ENCODE measurements at places on chromosomes 7 and 10.

DNA sequence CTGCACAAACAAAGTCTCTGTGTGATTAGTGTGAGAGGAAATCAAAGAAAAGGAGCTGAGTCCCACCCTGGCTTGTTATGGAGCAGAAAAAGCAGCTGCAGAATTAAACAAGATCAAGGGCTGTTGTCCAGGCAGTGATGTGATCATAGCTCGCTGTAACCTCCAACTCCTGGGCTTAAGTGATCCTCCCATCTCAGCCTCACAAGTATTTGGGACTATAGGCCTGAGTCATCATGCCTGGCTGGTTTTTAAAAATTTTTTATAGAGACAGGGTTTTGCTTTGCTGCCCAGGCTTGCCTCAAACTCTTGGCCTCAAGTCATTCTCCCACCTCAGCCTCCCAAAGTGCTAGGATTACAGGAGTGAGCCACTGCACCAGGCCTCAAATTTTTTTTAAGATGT is 88.9 kb downstream of the IPMK start:
- no peak for DNase-seq

DNA sequence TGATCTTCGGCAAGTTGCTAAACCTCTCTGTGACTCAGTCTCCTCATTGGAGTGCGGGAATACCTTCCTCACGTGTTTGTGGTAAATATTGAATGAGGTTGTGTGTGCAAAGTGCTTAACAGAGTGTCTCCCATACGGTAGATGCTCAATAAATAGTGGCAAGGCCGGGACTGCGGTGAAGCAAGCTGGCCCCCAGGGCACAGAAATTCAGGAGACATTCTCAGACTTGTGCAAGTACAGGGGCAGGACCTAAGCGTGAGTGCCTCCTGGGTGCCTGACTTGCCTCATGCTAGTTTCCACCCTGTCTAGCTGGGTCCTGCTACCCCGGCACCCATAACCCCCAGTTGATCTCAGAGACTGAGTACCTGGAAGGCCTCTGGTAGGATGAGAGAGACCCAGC is 97.8 kb downstream of the CDH23 start:
- no peak for DNase-seq

GRCh38 chr10:75432763-75433162 is 1.3 kb downstream of the LRMDA start:
- DNase-seq = no peak

DNA sequence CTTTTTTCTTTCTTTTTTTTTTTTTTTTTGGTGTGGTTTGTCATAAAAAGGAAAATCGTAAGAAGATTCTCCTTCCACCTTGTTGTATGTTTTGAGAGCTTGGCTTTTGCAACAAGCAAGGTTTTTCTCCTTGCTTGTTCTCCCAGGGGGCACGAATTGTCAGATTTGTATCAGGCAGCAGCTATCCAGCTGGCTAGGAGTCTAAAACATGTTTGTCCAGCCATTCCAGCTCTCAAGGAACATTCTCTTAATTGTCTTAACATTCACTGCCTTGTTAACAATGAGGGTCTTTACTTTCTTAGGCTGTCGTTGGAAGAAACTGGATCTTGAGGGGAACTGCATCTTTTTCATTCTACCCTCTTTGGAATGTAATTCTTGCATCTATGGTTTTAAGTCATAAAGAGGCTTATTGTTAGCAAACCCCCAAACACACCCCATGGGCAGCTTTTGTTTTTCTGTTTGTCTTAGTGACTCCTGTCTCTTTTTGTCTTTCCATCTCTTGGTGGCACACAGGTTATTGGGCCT is 14.6 kb downstream of the SHTN1 start:
- no peak for DNase-seq

DNA sequence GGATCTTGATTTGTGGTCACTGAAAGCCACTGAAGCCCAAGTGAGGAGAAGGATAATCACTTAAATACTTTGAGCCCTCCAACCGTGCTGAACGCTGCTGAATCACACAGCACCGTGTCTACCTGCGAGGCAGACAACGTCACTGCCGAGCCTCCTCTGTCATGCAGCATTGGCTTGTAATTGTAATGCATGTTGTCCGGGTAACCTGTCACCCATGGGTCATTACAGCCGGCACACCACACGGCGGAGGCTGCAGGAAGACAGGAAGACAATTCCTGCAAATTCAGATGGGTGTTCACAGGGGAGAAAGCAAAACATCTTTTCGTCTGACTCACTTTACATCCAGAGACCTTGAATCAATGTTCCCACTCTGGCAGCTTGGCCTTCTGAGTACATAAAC is 546.1 kb upstream of the FOXK1 start:
- DNase-seq = no peak

- DNase-seq = no peak
Observed at GRCh38 chr7:33061282-33061937, 1.2 kb downstream of the NT5C3A start.

DNA sequence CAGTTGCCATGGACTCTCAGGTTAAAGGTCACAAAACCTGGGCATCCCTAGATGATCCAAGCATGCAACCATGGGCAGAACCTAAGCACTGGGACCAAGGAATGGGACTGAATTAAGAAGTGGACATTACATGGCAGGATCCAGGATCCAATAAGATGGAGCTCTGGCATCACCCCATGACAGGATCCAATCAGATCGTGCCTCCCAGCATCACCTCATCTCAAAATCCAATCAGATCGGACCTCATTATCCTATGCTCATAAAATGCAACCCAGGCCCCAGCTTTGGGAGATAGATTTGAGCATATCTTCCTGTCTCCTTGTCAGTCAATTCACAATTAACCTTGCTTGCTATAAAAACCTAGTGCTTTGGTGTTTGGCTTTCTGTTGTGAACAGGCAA is 616.1 kb downstream of the PARD3 start:
- DNase-seq = no peak

- DNase-seq = no peak
Observed at GRCh38 chr7:38327637-38328036, 54.2 kb upstream of the TARP start.

DNA sequence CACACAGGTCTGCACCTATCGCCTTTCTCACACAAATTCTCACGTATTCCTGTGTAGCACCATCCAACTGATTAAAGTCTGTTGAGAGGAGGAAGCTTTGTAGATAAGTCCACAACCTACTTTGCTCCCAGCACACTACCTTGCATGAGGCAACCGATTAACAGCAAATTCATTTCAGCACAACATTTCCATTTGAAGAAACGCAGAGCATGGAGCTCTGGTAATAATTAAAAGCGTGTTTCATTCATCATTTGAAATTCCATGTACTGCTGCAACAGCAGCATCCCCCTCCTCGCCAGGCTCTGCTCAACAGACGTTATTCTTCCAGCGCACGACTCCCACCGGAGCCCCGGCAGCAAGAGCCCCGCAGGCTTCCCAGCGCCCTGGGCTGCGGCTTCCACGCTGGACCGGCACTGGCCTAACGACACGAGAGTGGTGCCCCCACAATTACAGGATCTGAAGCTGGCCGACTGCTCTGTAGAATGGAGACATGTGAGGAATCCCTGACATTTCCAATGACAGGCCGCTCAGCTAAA is 118.8 kb downstream of the DIP2C start:
- DNase-seq = no peak

DNA sequence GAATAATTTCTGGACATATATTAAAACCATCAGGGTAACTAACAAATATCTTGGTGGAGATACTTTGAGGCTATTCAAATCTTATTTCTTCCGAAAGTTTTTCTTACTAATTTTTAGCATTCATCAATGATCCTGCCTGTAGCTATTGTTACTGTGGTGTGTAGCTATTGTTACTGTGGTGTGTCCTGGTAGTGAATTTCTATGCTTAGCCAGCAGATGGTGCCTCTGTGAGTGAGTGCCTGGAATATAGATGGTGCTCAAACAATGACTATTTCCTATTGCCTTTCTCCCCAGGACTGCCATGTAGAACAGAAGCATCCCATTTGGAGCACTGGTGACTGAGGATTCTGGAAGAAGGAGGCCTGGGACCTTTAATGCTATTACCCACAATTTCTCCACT is 245.7 kb downstream of the CCSER2 start:
- DNase-seq = no peak

DNA sequence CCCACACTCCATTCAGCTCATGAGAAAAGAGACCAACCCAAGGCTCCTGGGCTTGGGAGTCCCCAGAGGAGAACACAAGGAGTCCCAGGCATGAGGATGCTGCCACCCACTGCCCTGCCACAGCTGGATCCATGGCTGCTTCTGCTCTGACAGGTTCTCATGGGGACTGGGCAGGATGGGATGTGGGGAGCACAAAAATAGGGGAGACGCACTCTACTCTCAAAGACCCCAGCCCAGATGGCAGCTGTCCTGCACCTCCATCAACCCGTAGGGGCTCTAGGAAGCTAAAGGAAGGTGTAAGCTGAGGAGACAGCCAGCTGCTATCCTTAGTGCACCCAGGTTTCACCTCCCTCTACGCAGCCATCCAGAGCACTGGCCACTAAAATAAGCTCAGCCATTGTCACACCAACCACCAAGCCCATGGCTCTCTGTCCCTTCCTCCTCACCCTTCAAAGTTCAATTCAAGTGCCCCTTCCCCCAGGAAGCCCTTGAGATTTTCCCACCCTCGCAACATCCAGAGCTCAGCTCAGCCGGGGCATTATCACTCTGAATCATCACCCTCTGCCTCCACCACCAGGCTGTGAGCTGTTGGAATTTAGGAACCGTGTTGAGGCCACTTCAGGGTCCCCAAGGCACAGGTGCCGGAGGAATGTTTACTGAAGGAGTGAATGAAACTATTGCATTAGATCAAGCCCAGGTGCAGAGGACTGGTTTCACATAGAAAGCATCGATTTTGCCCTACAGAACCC is 142.1 kb downstream of the GRID1 start:
- no peak for DNase-seq

DNA sequence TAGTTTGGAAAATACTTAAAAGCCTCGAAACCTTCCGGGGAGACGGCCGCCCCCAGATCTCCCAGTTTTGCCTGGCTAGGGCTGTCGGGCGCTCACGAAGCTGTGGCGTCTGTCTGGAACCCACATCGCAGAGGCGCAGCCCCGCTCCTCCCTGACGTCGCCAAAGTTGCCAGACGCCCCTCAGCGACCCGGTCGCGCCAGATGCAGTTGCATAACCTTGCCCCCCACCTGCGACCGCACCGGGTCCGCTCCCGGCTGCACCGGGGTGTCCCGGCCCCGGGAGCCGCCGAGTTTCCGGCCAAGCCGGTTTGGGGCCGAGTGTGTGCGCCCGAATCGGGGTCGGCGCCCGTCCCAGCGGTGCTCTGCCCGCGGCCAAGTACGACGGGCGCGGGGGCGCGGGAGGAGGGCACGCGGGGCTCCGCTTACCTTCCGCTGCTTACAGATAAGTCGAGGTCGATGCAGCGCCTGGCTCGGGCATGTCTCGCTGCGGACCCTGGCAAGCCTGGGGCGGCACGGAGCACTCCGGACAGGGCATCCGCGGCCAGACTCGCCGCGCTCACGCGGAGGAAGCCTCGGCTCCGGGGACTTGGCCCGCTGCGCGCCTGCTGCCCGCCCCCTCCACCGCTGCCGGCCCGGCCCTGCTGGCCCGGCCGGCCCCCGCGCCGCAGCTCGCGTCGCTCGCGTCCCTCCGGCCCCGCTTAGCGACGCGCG is 665 bp downstream of the INSYN2A start:
- DNase-seq = no peak

GRCh38 chr10:131698232-131698631 is 202.6 kb upstream of the PPP2R2D start:
- no peak for DNase-seq

DNA sequence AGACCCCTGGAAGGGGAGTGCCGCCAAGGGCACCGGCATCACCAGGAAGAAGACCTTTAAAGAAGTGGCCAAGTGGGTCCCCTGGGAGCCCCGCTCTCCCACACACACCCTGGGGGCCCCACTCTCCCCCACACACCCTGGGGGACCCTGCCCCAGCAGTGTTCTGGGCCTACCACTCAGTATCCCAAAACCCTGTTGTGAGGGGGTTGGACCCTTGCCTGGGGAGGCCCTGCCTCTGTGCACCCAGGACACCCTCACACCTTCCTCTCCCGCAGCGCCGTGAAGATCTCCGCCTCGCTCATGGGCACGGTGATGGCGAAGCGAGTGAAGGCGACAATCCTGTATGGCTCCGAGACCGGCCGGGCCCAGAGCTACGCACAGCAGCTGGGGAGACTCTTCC is 10.7 kb downstream of the NOS3 start:
- DNase-seq = no peak

- no peak for DNase-seq
Observed at GRCh38 chr10:18675086-18675801, 16.0 kb downstream of the ARL5B start.

- DNase-seq = no peak
Observed at GRCh38 chr7:124908259-124908658, 21.4 kb downstream of the POT1 start.

DNA sequence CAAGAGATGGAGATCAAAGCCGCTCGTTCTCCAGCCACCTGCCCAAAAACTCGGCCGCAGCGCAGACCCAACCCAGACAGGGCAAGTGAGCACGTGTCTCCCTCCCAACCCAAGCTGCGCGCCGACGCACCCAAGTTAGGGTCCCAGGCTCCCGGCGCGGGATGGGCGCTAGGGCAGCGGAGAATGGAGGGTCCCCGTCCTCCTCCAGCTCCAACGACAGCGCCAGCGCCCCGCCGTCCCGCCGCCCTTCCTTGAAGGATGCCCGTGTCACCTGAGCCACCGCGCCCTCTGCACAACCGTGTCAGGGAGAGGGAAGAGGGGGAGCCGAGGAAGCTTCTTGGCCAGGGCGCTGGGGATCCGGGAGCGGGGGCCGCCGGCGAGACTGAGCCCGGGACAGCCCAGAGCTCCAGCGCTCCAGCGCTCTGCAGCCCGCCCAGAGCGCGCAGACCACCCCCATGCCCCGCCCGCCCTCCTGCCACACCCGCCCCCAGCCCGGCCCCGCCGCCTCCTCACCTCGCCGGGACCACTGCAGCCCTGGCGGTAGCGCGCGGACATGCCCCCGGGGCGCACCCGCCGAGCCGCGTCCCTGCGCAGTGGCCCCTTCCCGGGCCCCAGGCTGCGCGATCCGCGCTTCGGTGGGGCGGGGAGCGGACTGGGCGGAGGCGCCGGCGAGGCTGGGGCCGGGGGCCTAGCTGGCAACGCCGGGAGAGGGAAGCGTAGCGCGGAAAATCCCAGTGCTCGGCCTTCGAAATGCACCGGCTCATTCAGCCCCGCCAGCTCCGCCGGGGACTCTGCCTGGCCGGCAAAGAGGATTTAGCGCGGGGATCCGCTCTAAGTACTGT is at the start of gene SLC16A12:
SLC16A12 (minus strand) TSS at position 424 of the 842 bp plus-strand sequence. CDS start 73,016 bp downstream, outside the sequence.
- no peak for DNase-seq

- no peak for DNase-seq
Observed at GRCh38 chr7:117793976-117794375, 79.3 kb downstream of the CTTNBP2 start.

Data from occipital lobe (tissue), 3 donors.